ENCODE measurements at places on chromosomes 7 and 10.

DNA sequence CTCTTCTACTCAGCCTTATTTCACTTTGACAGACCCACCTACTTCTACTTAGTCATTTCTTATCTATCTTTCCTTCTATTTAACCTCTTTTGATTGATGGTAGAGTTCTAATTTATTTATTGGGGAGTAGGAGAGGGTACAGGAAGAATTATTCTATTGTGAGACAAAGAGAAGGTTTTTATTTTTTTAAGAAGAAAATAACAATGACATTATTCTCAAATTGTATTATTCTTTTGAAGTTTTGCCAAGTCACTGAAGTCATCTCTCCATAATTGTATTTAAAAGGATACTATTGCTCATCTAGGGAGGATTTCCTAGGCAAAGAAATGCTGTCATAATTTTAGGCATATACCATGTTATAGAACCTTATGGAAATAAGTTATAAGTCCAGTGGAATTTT, 52.7 kb downstream of the ITGB8 start:
- no peak for DNase-seq

- DNase-seq = no peak
Observed at GRCh38 chr10:23614483-23614882, 175.6 kb downstream of the OTUD1 start.

DNA sequence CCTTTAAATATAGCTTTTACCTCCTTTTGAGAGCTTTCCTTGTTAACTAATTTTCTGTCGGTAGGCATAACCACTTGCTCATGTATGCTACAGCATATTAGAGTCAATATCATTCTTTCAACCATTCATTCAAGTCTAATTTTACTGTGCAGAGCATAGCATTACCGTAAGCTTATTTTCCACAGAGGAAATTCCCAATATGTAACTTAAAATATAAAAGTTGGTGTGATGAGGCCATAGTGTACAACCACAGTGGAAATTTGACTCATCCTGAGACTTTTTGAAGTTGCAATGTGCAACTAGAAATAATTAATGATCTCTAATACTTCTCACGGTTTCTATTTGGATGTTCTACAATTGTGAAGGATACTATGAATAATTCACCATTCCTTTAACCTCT, 80.6 kb upstream of the KLF6 start:
- no peak for DNase-seq

GRCh38 chr10:128713471-128713870, 587.2 kb upstream of the MKI67 start:
- DNase-seq = no peak

DNA sequence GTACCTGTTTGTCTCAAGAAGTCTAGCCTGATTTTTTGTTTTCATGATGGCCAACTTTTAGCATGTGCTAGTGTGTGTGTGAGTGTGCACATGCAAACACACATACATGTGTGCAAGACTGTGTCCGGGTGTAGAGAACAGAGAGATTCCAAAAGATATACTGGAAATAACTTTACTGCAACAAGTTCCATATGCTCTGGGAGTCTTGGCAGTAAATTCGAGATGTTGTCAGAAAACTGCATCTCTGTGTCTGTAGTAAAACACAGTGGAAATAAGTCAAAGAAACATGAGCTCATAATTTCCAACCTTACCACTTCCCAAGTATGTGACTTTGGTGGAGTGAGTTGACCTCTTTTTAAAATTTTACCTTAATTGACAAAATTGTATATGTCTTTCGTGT, 950.8 kb upstream of the C7orf33 start:
- peak; percentile 37 for DNase-seq

DNA sequence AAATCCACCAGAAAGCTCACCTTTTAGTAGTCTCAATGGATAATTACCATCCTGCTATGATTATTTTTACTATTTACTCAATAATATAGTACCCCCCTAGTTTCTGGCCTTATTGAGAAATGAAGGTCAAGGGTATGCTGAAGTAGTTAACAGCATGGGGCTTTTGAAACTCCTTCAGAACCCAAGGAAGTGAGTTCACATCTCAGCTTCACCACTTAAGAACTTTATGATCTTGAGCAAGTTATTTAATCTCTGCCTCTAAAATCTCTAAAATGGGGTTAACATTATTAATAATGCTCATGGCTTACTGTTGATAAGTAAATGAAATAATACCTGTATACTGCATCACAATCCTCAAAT, 5.8 kb downstream of the MTPN start:
- no peak for DNase-seq

DNA sequence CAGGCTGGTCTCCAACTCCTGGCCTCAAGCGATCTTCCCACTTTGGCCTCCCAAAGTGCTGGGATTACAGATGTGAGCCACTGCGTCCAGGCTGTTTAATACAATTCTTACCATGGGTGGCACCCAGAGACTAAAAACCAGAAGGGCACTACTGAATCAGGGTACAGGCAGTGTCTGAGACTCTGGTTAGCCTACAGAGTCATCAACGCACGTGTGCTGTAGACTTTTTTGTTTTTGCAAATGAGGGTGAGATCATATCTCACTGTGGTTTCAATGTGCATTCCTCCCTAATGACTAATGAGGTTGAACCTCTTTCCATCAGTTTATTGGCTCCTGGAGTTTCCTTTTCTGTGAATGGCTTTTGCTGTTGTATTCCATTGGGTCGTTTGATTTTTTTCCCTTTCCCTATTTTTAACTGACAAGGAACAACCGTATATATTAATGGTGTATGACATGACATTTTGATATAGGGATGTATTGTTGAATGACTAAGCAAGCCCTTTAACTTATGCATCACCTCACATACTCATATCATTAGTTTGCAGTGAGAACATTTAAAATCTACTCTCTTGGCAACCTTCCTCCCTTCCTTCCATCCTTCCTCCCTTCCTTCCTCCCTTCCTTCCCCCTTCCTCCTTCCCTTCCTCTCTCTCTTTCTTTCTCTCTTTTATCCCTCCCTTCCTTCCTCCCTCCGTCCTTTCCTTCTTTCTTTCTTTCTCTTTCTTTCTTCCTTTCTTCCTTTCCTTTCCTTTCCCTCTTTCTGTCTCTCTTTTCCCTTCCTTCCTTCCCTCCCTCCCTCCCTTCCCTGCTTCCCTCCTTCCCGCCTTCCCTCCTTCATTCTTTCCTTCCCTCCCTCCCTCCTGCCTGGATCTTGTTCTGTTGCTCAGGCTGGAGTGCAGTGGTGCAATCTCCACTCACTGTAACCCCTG, 9.3 kb upstream of the TMEM270 start:
- DNase-seq = no peak

GRCh38 chr7:906776-907157, 30.4 kb downstream of the GET4 start:
- no peak for DNase-seq

DNA sequence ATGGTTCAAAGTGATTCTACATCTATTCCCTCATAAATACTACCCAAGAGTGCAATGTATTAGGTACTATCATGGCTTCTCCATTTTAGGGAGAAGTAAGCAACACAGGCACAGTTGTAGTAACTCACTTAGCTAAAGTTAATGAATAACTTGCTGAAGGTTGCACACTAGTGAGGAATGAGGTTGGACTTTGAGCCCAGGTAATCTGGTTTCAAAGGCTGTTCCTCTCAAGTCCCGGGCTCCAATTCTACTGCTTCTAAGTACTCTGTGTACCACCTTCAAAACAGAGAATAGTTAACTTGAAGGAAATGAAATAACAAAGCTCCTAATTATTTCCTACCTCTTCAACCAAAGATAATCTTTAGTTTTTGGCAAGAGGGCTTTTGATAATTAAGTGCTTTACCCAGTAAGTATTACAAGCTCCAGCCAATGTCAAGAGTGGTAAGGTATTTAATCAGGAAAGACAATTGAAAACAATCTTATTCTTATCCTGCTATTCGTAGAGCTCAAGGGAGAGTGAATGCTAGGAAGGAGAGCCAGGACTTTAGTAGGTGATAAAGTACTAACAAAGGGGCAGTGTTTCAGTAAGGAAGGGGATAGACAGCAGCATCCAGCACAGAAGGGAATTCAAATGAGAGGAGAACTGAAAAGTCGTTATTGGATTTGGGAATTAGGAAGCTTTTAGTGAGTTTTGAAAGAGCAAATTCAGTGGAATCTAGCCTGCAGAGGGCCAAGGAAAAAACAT, 158.2 kb upstream of the PTPRZ1 start:
- no peak for DNase-seq

DNA sequence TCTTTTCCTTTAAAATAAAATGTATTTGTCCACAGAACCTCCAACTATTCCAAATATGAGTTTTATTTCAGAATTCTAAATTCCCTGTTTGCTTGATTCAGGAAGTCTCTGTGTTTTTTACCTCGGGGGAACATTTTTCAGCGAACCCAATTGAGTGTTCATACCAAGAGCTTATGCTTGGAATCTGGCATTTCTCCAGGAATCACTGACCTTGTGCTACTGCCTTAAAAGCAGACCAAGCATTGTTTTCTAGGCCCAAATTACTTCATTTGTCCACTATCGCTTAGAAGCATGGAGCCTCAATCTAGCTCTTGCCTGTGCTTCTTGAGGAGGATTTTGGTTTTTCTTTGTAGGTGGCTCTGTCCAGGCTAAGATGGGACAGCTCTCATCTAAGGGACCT, 59.4 kb downstream of the EBLN1 start:
- no peak for DNase-seq

GRCh38 chr7:26667514-26668133, 196.8 kb downstream of the SKAP2 start:
- DNase-seq = peak; percentile 97

DNA sequence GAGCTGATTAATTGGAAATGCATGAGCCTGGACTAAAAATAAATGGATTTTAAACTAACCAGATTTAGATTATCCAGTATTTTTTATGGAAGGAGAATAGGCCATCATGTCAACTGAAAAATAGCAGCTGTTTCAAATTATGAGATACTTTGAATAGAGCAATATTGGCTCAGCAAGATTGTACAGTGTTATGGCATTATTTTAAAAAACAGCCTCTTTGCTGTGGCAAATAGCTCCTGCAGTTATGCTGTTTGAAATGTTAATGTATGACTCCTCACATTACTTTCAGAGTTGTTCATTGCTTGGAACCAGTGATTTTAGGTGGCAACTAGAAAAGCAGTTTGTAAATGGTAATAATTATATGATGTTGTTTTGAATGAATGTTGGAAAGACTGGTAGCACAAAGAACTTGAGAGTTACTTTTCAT, 244.5 kb downstream of the KIAA1217 start:
- DNase-seq = no peak

- peak; percentile 18 for DNase-seq
Observed at GRCh38 chr10:23516530-23516929, 77.7 kb downstream of the OTUD1 start.

Data from globus pallidus (tissue), 1 donor.